ENCODE measurements at places on chromosomes 4 and X.
A peak's percentile ranks its signal among the peaks of the same experiment; 100 is the strongest.

DNA sequence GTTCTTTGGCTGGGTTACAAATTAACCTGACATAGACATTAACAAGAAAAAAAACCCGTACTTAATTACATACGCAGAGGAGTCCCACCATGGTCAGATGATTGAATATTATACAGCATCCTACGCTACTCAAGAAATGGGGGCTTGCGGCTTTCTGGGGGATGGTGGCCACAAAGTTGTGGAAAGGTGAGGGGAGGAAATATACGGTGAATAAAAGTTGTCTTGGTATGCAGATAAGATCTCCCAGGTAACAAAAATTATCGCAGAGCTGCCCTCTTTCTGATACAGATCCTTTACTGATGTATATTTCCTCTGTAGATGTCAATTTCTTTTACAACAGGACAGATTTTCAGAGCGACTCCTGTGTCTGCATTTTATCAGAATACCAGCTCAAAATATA lies 890 bp downstream of the DCAF16 start:
- no peak for DNase-seq

DNA sequence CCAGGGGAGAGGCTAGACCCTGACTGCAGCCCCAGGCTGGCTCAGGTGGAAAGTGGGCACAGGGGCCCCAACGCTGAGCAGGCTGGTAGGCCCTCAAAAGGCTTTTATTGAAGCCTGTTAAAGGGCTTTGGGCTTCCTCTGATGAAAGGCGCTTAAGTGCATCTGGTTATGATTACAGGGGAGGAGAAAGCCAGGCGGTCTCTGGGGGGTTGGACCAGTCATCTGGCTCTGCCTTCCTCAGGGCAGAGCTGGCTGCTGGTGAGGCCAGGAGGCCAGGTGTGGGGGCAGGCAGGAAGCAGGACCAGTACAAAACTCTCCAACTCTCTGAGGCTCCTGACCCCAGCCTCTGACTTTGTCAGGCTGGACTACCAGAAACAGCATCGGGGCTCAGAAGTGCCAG lies 68.8 kb upstream of the BCOR start:
- no peak for DNase-seq

DNA sequence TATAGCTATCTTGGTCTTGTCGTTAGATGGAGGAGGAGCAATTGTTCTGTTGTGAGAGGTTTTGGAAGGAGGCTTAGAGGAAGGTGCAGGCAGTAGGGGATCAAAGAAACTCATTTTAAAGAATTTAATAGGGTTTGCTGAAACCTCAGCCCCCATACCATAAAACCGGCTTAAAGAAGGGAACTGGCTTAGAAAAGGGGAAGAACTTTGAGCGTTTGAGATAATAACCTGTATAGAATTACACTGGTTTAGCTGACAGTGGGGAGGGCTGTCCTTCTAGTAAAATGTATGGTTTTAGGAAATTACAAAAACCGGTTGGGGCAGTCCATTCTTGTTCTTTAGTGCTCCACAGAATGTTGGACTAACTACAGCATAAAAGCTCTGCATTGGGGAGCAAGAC lies 128.1 kb downstream of the KDM6A start:
- DNase-seq = peak; percentile 26

DNA sequence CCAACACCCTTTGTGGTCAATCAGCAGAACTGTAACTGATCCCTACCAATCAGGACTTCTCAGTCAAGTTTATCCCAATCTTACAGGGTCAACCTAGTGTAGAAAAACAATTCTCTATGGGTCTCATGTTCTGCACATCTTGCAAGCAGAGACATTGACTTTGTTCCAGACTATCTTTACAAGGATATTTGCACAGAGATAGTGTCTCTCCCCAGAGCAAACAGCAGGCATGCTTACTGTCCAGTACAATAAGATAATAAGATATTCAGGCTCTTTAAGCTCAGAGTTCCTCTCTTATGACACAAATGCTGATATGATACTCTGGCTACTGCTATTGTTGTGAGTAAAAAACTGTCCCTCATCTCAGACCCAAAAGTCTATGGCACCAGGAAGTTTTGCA lies 53.2 kb downstream of the ACSL4 start:
- no peak for DNase-seq

GRCh38 chrX:37776283-37776986 lies 3.4 kb upstream of the CYBB start:
- no peak for DNase-seq

GRCh38 chrX:129529685-129530281 lies 6.5 kb upstream of the SMARCA1 start:
- DNase-seq = no peak

DNA sequence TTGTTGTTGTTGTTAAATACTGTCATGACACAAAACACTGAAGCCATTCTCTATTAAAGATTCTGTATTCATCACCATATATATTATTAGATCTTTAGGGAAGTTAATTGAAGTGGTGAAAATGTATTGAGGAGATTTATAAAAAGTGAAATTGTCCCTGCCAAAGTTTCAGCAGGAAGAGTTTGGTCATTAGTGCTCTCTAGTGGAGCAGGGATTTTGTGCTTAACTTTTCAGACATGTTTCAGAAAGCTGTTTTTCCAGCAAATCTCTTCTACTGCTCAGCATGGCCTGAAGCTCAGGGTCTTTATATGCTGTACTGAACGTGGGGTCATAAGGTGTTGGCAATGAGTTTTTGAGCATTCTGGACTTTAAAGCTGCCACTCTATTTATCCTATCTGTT lies 36.7 kb upstream of the CXXC4 start:
- DNase-seq = no peak

- no peak for DNase-seq
Observed at GRCh38 chr4:133584714-133585113, 435.6 kb downstream of the PCDH10 start.

GRCh38 chrX:115940888-115941332 lies 229.6 kb upstream of the AGTR2 start:
- peak; percentile 73 for DNase-seq

DNA sequence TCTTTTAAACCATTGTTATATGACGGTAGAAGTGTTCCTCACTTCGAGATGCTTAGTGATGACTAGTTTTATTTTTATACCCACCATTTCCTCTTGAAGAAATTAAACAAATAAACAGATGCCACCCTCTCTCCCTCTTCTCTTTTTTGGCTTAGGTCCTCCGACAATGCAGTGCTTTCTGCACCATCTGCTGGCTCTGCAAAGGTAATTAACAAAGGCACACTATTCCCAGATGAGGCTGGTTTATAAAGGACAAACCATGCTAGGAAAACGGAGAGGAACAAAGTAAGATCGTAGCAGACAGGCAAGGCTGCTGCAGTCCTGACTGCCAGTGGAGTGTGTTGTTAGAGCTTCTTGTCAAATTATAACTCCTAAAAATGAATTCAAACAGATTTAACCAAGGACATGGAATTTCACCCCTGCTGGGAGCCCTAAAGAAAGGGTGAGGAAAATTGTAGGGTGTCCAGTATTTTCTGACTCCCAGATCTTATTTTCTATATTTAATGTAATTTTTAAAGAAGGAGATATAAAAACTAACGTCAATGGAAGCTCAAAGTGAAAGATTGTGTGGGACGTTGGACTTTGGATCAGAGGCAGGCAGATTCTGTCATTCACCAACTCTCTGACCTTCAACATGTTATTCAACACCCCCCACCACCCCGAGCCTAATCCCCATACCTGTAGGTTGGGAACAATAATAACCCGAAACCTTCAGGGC lies 142.1 kb downstream of the CPEB2 start:
- DNase-seq = no peak

DNA sequence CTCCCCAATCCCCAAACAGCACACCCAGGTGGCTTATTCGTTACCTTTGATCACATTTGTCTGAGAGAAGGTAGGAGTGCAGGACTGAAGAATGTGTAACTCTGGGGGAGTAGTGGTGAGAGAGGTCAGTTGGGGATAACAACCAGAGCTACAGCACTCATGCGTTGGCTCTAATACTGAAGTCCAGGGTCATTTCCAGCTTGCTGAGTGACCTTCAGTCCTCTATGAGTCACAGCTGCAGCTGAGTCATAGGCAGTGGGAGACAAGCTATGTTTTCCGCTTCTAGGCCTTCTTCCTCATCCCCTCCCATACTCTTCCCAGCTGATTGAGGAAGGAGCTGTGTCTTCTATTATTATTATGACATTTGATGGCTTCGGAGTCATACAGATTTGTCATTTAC lies 31.6 kb upstream of the CT47C1 start:
- no peak for DNase-seq

DNA sequence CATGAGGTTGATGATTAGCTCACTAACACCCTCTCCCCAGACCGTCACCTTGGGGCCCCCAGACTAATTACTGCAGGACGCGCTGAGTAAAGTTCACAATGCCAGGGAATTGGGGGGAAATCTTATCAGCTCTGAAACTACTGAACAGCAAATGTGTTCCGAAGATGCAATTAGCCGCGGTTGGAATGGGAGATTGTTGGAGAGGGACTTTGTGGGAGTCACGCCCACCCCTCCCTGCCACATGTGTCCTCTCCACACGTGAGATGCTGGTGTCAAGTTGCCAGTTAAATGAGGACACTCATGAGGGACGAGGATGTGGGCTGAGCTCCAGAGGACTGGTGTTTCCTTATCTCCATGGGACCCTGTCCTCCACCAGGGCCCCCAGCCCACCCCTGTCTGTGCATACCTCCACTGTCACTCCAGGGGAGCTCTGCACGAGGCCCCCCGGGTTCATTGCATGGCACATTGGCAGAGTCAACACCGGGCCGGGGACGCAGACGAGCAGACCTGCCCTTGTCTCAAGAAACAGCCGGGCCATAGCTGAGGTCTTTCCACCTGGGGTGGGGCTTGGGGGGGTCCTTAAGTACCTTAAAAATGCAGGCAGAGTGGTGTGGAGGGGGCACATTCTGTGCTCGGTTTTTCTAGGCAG lies 175.4 kb upstream of the PSAPL1 start:
- no peak for DNase-seq

GRCh38 chrX:65643531-65644052 lies 23.9 kb upstream of the MSN start:
- DNase-seq = no peak

- DNase-seq = no peak
Observed at GRCh38 chrX:30751497-30751896, 98.3 kb downstream of the GK start.

- peak; percentile 54 for DNase-seq
Observed at GRCh38 chrX:148567229-148567628, 66.8 kb downstream of the AFF2 start.

GRCh38 chr4:40848251-40848650 lies 98.5 kb downstream of the NSUN7 start:
- no peak for DNase-seq

DNA sequence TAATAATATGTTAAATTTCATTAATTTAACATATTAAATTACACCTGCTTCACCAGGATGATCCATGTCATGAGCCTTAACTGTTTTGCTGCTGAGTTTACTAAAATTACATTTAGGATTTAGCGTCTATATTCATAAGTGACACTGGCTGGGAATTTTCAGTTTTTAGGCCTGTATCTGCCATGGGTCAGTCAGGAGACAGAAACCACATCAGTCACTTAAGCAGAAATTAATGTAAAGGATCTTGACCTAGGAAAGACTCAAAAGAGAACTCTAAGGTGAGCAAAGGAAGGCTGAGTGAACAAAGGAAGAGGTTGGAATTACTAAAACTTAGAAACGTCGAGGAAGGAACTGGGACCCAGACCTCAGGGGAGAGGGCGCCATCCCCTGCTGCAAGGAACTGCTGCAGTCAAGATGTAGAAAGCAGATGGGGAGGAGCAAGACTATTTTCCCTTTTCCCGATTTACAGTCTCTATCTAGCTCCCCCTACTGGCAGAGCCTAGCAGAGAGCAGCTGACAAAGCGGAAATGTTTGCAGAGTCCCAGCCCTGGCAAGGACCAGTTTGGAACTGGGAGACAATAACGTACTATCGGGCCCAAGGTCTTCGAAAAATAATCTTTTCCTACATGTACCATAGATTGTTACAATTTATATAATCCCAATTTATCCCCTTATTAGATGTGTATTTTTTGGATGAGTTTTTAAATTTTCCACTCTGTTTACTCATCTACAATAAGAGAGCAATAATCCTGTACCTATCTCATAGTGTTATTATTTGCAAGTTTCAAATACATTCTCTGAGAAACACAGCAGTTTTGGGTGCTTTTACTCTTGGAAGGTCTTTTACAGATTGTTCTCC lies 22.6 kb upstream of the RBBP7 start:
- peak; percentile 92 for DNase-seq

GRCh38 chr4:36010397-36010929 lies 233.9 kb downstream of the ARAP2 start:
- no peak for DNase-seq

- DNase-seq = no peak
Observed at GRCh38 chrX:28133763-28134162, 152.5 kb upstream of the DCAF8L1 start.

- DNase-seq = peak; percentile 38
Observed at GRCh38 chrX:41478381-41478911, 31.3 kb downstream of the NYX start.

- DNase-seq = no peak
Observed at GRCh38 chrX:134948333-134949241, 42.2 kb upstream of the SMIM10 start.

- DNase-seq = peak; percentile 24
Observed at GRCh38 chr4:112296949-112297880, at the start of gene ALPK1. TSS of gene ALPK1 (plus strand) at chr4:112297369.

GRCh38 chrX:19958552-19959486 lies 32.0 kb downstream of the BCLAF3 start:
- no peak for DNase-seq

Data from HAP-1 (cell line).